Neural progenitor cell (in vitro differentiated cells): ENCODE measurements at places on chromosomes 11 and 22.

DNA sequence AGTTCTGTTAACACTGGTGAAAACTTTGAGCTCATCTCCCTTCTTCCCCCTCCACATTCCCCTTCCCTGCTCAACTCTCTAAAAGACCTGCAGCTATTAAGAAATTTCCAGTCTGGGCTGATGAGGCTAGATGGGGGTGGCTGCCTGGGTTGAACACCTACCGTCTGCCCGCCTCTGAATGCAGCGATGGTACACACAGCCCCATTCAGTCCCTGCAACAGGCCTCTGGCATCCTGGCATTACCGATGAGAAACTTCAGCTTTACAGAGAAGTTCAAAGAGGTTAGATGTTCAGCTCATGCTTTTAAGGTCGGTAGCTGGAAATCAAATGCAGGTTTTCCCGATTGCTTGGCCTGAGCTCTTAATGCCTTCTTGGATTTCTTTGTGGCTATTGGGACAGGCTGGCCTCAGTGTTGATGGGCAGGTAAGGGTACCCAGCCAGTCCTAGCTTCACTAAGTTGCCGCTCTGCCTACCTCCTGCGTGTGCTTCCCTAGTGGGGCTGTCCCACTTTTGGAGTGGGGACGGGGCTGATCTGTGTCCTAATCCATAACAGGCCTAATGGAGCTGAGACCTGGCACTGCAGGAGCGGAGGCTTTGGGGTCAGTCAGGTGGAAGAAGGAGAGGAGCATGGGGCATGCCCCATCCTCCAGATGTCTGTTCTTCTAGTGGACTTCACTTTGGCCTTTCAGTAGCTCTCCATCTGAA, 49.1 kb downstream of the ZBTB16 start:
- DNase-seq, result no peak

- DNase-seq, result no peak
Measured at GRCh38 chr11:35927682-35928081, 16.2 kb upstream of the LDLRAD3 start.

GRCh38 chr11:72308226-72309073, 64.5 kb upstream of the PHOX2A start:
- DNase-seq, result no peak

- no peak for DNase-seq
Measured at GRCh38 chr11:69280451-69280850, 13.5 kb upstream of the MYEOV start.

DNA sequence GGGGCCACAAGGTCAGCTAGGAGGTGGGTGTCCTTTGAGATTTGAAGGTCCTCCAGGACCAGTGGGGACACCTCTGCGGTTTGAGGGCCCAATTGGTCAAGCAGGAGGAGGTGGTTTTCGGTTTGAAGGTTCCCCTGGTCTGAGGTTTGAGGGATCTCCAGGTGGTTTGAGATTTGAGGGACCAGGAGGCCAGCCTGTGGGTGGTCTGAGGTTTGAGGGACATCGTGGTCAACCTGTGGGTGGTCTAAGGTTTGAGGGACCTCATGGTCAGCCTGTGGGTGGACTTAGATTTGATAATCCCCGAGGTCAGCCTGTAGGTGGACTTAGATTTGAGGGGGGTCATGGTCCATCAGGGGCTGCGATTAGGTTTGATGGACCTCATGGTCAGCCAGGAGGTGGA, 11.8 kb downstream of the PCF11 start:
- DNase-seq, result no peak

- DNase-seq, result no peak
Measured at GRCh38 chr22:32627091-32627490, 152.5 kb downstream of the FBXO7 start.

GRCh38 chr11:97364047-97364446, 974.2 kb downstream of the JRKL start:
- DNase-seq, result no peak

- no peak for DNase-seq
Measured at GRCh38 chr11:76119779-76120178, 86.5 kb downstream of the WNT11 start.

DNA sequence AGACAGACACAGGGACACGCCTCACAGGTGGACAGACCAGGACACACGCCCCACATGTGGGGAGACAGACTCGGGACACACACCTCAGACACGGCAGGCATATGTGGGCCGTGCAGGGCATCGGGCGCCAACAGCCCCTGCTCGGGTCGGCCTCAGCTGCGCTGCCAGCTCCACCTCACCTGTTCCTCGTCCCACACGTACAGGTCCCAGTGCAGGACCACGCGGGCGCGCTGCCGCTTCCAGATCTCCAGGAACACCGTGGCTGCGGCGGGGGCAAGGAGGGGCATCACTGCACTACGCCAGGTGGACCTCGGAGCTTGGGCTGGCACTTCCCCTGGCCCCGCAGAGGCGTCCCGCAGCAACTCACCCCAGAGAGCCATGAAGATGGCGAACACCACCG, 12.4 kb downstream of the ANO9 start:
- DNase-seq, result no peak

GRCh38 chr11:119417726-119418540, 5.0 kb downstream of the THY1 start:
- no peak for DNase-seq

DNA sequence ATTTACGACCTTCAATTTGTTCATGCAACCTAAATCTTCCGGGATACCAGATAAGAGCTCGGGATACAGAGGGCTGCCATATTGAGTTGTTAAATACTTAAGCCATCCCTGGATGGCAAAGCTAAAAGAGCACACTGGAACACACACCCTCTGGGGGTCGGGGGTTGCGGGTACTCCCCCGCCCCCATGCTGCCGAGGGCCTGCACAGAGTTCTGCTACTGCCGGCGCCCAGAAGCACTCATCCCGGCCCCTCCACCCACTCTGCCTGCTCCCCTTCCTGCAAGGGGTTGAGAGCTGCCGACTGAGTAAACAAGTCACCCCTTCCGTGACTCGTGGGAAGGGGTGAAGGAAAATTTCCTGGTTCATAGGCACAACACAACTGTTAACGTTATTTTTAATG, 9.3 kb upstream of the MMP13 start:
- DNase-seq, result no peak

DNA sequence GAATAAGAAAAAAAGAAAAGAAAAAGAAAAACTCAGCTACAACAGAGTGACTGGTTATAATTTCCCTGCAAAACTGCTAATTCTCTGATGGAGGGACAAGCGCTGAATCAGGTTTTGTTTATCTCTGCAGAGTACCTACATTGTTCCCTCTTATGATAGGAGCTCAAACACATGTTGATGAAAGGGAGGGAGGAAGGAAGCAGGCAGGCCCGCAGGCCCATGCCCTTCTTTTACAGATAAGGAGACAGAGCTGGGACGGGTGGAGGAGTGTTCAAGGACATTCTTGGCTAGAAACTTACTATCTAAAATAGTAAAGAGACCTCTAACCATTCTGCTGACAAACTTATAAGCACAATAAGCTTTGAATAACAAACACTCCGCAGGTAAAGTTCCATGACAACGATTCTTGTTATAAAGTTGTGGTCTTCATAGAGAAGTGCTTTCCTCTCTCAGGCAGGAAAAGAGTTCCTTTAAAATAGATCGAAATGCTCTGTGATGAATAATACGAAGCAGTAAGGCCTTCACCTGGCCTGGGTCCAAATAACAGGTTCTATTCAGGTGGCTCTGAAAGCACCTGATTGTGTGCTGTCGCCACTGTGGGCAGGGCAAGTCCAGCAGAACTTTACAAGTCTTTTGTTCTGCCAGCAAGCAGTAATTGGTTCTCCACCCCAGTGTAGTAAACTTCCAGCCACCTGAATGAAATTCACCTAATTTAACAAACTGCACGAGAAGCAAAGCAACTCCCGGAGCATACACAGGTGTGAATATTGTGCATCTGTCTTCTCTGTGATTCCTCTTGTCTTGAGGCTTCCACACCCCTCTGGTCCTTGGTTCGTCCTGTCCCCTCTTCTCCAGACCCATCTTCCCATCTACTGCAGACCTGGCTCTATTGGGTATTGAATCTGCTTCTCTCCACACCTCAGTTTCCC, 15.3 kb upstream of the MICAL2 start:
- no peak for DNase-seq
